Spleen (tissue), 13 donors: ENCODE measurements at places on chromosomes 5 and 9. TPM values are rescaled to one million over a fixed set of nuclear protein-coding genes. Genes with fewer than 3 reads are reported as not detected.

- DNase-seq, result no peak
Observed at GRCh38 chr9:132609829-132610228, 27.4 kb downstream of the BARHL1 start.

GRCh38 chr5:132058646-132059042 is 1.8 kb upstream of the IL3 start:
- DNase-seq, result no peak

DNA sequence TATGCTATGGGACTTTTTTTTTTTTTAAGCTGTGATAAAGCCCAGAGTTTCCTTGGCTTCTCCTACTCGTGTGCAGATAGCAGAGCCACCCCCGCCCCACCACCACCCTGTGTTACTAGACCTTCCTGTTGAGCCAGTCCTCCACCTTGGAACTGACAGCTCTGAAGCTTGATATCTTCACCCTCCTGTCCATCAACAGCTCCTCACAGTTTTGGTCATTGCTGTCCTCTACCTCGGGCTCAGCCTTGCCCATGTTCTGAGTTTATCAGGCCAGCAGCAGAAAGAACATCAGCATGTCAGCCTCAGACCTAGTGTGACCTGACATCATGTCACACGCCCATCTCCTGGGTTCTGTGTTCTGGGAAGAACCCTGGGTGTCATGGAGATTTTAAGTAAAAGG is 167.1 kb upstream of the RAI14 start:
- no peak for DNase-seq

DNA sequence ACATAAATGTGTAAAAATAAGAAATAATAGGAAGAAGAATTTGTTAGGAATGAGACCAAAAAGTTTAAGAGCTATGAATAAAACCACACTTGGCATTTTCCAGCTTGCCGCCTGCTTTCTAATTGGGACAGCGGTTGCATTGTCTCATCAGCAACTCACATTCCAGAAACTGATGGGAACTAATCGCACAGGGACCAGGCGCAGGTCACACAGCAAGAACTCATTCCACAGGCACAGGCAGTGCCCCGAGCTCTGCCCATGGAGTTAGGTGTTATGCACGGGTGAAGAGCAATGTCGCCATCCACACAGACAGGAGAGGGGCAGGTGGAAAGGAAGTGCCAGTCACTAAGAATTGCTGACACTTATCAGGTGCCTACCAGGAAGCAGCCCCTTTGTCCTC is 279.9 kb downstream of the NSG2 start:
- DNase-seq, result peak; percentile 37

DNA sequence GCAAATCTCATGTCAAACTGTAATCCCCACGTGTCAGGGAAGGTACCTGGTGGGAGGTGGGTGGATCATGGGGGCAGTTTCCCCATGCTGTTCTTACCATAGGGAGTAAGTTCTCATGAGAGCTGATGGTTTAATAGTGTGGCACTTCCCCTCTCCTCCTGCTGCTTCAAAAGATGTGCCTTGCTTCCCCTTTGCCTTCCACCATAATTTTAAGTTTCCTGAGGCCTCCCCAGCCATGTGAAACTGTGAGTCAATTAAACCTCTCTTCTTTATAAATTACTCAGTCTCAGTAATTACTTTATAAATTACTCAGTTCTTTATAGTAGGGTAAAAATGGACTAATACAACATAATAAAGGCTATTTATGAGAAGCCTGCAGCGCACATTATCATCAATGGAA is 7.1 kb upstream of the CNTRL start:
- DNase-seq, result no peak

DNA sequence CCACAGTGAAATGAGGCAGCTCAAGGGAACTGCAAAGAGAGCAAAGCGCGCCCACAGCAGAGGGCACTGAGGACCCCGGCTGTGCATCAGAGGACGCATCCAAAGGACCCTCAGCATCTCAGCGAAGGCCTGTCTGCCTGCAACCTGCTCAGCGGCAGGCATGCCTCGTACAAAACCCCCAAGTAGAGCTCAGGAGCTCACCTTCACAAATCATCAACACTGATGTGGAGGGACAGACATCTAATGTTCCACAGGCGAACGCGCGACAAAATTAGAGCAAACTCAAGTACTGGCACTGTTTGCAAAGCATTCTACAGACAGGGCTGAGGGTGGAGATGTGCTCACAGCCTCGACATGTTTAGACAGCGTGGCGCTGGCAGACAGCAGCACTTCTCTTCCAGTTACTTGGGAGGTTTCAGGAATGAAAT is 81.0 kb downstream of the DCP2 start:
- peak; percentile 47 for DNase-seq

Gene GABRB2
- 10.8 TPM for total RNA-seq

Gene NME5
- total RNA-seq, result not detected

Gene RNF180
- total RNA-seq, result 12.1 TPM

Gene GABRA1
- total RNA-seq, result not detected

Gene PRRX2
- not detected for total RNA-seq

Gene PCDHB16
- 1.7 TPM for total RNA-seq
